ENCODE measurements at places on chromosomes 12 and 14.

DNA sequence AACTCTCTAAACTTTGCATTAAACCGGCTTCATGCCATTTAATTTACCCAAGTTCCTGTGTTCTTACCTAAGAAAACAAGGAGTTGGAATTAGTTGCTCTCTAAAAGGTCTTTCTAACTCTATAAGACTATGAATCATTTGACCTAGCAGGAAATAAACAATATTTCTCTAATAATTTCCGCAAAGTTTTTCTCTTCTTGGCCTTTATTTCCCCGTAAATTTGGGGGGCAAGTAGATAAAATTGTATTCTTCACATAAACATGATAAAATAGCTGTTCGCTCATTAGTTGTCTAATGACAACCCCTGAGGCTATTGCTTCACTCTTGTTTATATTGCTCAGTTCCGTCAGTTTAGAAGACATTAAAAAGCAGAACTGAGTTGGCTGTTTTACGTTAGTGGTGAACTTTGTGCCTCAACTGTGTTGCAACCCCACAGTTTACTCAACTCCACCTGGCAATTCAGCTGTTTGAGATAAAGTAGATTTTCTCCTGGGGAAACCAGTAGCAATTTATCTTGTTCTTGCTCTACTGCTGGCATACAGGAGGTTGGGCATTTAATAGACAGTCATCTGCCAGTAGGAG is 74.7 kb downstream of the BTG1 start:
- DNase-seq: no peak

DNA sequence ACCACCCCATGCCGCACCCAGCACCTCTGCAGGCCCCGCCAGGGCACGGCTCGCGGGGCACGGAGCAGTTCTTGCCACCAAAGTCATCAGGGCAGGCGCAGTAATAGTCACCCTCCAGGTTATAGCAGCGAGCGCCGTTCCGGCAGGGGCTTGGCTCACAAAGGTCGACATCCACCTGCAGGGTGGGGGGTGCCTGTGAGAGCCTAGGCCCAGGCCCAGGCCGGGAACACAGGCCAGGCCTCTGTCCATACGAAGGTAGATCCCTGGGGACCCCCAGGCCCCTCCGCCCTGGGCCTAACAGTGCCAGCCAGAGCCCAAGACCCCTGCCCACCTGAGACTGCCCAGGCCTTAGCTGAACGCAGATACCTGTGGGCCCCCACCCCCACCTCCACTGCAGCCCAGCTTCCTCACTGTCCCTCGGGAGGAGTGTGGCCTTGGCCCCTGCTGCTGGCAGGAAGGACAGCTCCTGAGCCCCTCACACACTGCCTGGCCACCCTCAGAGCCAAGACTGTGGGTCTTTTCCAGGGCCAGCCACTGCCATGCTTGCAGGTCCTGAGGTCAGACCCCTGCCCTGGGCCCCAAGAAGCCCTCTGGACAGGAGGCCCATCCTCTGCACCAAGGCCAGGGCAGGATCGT is 19.3 kb downstream of the JAG2 start:
- DNase-seq: no peak

- DNase-seq: no peak
These were observed 213.9 kb downstream of the SLC15A4 start for GRCh38 chr12:128609861-128610260.

DNA sequence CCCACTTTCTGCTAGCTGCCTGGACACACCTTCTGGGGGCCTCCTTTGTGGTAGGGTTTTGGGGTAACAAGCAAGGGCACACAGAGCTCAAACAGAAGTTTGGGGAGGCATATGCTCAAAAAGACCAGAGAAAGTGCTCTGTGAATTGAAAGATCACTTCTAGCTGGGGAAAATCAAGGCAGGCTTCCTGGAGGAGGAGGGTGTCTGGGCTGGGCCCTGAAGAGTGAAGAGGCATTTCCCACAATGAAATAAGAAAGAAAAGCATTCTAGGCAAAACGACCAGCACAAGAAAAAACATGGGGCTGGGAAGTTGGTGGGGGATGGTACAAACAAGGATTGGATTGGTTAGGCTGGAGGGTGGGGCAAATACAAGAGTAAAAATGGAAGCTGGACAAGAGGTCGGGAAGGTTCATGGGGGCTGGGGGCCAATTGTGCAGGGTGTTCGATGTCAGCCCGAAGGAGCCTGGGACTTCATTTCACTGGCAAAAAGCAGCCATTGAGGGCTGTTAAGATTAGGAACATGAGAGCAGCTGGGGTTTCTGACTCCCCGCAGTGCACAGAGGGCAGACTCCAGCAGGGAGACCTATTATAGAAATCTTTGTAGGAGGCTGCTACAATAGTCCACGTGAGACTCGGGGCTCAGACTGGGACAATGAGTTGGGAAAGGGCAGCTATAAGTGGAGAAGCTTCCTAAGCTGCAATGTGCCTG is 51.5 kb upstream of the CMKLR1 start:
- DNase-seq: no peak

GRCh38 chr12:116777245-116777644 is 39.1 kb downstream of the RNFT2 start:
- no peak for DNase-seq

- DNase-seq: no peak
These were observed 10.5 kb upstream of the PNMA1 start for GRCh38 chr14:73724696-73725095.

GRCh38 chr12:91009319-91009950 is 4.7 kb upstream of the EPYC start:
- no peak for DNase-seq
